ENCODE measurements at places on chromosomes 7 and 10.

- H3K36me3 ChIP-seq = no peaks in the 10 kb centered on the region
- H3K4me1 ChIP-seq = no peaks in the 10 kb centered on the region
- H3K27me3 ChIP-seq = no peaks in the 10 kb centered on the region
These were observed 140.6 kb downstream of the TMEM168 start for GRCh38 chr7:112649560-112649959.

DNA sequence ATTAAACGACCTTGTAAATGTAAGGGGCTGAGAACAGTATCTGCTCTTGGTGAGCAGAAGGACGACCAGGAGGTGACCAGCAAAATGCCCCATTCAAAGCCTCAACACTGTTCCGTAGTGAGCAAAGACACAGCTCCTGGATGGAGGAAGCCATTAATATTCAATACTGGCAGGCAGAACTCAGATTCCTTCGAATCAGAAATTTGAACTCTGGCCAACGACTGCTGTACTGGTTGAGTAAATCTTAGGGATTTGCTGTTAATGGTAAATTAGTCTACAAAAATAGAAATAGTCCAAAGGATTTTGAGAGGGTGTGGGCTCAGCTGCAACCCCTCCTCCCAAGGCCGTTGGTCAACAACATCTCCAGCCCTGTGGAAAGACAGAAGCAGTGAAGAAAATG, 130.5 kb upstream of the PFKP start:
- DNase-seq = peak; percentile 11
- H3K36me3 ChIP-seq = no peaks in the 10 kb centered on the region
- no peak overlapping the region for H3K4me3 ChIP-seq
- H3K27ac ChIP-seq = no peak overlapping the region
- H3K27me3 ChIP-seq = no peaks in the 10 kb centered on the region

DNA sequence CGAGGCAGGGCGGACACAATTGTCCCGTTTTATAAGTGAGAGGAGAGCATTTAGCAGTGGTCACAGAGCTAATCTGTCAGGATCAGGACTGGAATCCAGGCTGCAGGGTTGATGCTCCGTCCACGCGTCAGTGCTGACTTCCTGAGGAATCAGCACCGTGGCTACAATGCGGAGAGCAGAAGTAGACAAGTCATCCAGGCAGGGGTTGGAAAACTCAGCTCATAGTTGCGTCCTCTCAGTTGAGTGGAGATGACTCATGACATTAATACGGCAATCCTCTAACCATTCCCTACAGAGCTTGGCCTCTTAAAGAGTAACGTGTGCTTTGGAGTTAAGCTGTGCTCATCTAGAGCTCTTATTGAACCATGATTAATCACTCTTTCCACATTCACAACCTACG, 17.1 kb upstream of the HTR5A start:
- peaks cover 5% of the 10 kb centered on the region for H3K27me3 ChIP-seq
- H3K4me3 ChIP-seq = no peak overlapping the region
- H3K4me1 ChIP-seq = no peaks in the 10 kb centered on the region
- no peaks in the 10 kb centered on the region for H3K36me3 ChIP-seq
- H3K27ac ChIP-seq = no peak overlapping the region
- DNase-seq = no peak

DNA sequence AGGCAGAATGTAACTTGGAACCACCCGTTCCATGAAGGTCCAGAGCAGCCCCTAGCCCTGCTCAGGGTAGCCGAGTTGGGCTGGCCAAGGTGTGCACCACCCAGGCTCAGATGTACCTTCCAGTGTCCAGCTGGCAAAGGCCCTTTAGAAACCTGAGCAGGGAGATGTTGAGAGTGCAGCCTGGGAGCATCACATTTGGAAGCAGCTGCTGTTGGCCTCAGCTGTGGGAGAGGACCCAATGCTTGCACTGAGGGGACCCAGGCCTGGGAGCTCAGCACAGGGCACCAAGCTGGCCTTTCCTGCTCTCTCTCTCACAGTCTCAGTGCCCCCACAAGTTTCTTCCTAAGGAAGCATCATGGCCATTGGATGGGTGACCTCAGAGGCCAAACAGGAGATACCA, 33.5 kb downstream of the ANXA8 start:
- no peak overlapping the region for H3K27ac ChIP-seq
- H3K27me3 ChIP-seq = peaks cover 8% of the 10 kb centered on the region
- no peak overlapping the region for H3K4me3 ChIP-seq
- DNase-seq = no peak
- no peaks in the 10 kb centered on the region for H3K36me3 ChIP-seq

All from left lung (tissue), 14 donors.